Cortex of kidney (tissue), 1 donor: ENCODE measurements at places on chromosomes 5 and 9.

- no peak for DNase-seq
Observed at GRCh38 chr5:142600611-142601358, 85.1 kb downstream of the FGF1 start.

DNA sequence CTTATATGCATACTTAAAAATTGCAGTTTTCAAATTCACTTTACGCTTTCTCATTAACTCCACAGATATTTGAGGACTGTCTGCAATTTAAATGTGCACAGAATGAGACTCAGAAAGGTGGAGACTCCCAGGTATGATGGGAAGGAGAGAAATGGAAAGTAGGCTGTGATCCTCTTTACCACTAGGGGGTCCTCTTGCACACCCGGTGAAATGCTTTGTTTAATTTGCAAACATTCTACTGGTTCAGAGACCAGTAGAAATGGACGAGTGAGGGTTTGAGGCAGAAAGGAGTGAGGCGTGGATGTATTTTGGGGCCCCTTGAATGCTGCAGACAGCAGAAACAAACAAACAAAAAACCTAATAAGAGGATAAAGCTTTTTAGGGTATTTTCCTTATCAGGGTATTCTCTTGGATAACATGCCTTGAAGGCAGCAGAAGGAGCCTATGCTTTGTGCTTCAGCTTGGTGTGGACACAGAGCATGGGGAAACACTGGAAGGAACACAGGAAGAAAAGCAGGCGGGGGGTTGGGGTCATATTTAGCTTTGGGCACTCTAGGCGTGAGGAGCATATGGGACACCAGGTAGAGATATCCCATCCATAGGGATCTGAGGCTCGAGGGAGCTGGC is 410.1 kb downstream of the DMRT2 start:
- no peak for DNase-seq

DNA sequence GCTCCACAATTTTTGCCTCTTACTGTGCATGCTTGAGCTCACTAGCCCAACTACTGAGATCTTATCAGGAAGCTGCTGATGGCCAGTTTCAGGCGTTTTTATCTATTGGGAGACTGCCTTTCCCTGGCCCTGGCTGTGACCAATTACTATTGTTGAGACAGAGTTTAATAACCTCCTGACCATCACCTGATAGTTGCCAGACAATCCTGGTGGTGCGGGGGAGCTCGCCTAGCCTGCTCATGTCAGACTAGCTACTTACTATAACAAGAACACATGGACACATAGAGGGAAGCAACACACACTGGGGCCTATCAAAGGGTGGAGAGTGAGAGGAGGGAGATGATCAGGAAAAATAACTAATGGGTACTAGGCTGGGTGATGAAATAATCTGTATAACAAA is 13.0 kb upstream of the OXCT1 start:
- no peak for DNase-seq

GRCh38 chr5:174425271-174425963 is 299.0 kb upstream of the MSX2 start:
- DNase-seq = no peak

GRCh38 chr9:7976856-7977255 is 177.3 kb upstream of the DMAC1 start:
- DNase-seq = no peak
